NCI-H1436 treated with DMSO at 0.1 percent for 48 hours (cell line): ENCODE measurements at places on chromosomes 7 and 10.

- no peak for DNase-seq
These were observed 58.1 kb downstream of the CAV1 start for GRCh38 chr7:116582806-116583444.

GRCh38 chr10:21600804-21601433, 66.9 kb downstream of the MLLT10 start:
- no peak for DNase-seq

GRCh38 chr10:76211691-76212090, 780.3 kb downstream of the LRMDA start:
- no peak for DNase-seq

- DNase-seq, result no peak
These were observed 93.5 kb downstream of the PCGF5 start for GRCh38 chr10:91313796-91314485.

GRCh38 chr10:44234483-44234875, 150.4 kb downstream of the CXCL12 start:
- DNase-seq, result no peak

GRCh38 chr7:92641921-92642511, 51.8 kb upstream of the FAM133B start:
- no peak for DNase-seq

DNA sequence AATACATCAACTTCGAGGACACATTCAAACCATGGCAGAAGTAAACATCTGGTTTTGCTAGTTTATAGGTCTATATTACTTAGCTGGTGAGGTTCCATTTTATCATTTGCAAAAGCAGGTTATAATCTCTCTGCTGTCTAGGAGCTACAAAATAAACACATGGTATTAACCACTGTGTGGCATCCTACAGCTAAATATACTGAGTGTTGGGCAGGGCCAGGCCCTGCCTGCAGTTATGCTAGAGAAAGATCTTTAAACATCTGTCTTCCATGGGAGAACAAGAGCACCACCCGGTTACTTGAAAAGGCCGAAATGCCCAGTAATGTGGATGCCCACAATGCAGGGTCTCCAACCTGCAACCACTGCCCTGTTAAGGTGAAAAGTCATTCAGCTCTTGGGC, 20.6 kb upstream of the FKBP9 start:
- no peak for DNase-seq

DNA sequence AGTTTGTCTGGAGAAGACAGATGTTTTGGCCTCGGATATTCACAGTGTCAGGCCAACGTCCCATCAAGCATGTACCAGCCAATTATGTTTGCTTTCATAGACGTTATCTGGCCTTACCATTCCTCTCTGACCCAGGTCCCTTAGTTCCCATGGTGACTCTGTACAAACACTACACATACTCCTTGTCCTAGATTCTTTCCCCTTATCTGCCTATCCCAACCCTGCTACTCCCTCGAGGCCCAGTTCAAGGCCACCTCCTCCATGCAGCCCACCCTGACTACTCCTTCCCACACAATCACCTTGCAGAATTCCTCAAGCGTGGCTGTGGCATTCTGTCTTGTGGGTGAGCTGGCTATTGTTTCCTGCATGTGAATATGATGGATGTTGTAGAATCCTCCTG, 155.2 kb downstream of the PRKAG2 start:
- no peak for DNase-seq

- no peak for DNase-seq
These were observed 226.0 kb upstream of the NFE2L3 start for GRCh38 chr7:25926009-25926408.

DNA sequence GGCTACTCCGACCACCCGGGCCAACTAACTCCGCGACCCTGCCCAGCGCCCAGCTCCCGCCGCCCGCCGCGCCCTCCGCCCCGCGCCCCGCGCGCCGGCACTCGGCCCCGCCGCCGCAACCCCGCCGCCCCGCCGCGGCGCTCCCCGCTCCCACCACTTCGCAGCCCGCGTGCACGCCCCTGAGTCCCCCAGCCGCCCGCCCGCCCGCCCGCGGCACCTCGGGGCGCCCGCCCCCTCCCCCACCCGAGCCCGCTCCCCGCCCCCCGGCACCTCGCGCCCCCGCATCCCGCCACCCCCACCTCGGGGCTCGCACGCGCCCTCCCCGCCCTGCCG, 598 bp downstream of the JAZF1 start:
- DNase-seq, result no peak

DNA sequence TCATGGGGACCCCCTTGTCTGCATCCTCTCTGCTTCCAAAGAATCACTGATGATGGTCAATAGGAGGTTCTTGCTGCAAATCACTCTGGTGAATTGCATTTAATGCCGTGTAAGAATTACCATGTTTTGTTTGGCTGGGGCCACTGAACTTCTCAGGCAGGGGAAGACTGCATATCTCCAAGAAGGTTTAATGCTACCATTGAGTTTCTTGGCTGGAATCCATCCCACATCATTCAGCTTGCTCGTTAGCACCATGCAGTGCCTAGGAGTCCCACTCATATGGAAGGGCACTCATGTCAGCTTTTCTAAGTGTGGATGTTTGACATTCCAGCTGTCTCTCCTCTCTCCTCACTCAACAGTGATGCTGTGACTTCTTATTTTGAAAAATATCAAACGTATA, 50.2 kb upstream of the BAMBI start:
- no peak for DNase-seq

- no peak for DNase-seq
These were observed 60.4 kb downstream of the LRRC17 start for GRCh38 chr7:102973096-102973802.

GRCh38 chr7:155724327-155725005, 80.0 kb downstream of the RBM33 start:
- DNase-seq, result no peak

DNA sequence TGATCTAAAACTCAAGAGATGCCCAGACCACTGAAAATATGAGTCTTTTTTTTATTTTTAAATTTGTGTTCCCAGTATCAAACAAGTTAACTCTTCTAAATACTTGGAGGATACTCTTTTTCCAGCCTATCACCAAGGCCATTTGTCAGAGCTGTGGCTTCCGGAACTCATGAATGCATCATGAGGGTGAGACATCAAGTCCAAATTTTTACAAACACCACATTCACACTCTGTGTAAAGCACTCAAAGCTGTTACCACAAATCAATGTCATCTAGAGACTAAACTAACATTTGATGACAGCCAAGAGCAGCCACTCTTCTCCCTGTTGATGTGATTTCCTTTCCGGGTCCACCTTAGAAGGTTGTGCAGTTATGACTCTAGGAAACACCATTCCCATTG, 43.8 kb upstream of the ARID5B start:
- DNase-seq, result no peak
